ENCODE measurements at places on chromosomes 1 and 21.

DNA sequence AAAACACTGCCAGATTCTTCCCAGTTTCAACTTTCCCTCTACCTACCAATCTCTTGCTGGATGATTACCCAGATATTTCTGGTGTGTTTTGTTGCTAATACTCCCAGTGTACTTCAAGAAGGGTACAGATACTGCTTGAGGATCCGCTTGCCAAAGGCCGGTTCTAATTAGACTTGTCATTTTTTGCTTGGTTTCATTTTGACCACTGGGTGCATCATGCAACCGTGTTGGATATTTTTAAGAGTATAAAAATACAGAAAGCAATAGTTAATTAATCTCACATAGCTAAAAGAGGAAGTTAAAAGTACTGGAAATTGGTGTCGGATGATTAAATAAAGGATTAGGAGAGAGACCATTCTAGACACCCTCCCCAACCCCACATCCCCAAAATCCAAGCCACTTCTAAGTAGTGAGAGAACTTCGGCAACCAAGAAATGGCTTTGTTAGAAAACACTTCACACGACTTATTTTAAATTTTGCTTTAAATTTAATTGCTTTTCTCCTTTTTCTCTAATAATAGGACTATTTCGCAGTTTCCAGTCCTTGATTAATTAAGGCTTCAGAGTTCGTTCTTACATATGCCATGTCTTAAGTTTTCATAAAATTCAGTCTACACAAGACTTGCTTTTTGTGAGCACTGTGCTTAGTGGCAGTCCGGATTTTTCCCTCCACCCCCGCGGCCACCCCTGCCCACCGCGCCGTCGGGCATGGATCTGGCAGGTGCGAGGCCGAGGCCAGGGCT, 2.5 kb upstream of the CDKN2C start:
- no peak for DNase-seq

GRCh38 chr1:224498574-224499170, 64.1 kb upstream of the WDR26 start:
- peak; percentile 91 for DNase-seq

DNA sequence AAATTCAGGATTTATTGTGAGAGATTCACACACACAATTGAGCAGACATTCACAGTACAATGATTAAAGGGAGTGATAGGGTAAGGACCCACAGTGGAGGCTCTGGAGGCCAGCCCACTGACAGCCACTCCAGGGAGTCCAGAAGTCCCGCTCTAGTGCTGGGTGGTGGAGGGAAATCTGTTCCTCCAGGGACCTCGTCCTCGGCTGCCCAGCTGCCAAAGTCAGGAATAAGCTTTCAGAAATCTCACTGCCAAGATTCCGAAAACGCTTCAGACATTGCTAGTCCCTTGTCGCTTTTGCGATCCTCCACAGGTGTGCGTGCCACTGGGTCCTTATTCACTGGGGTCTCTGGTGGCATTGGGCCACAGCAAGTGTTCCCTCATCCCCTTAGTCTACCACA, 2.3 kb downstream of the MX1 start:
- no peak for DNase-seq

- no peak for DNase-seq
These were observed 30.3 kb upstream of the XPR1 start for GRCh38 chr1:180601512-180601911.

GRCh38 chr1:109776206-109776835, 12.6 kb upstream of the EPS8L3 start:
- DNase-seq: no peak

DNA sequence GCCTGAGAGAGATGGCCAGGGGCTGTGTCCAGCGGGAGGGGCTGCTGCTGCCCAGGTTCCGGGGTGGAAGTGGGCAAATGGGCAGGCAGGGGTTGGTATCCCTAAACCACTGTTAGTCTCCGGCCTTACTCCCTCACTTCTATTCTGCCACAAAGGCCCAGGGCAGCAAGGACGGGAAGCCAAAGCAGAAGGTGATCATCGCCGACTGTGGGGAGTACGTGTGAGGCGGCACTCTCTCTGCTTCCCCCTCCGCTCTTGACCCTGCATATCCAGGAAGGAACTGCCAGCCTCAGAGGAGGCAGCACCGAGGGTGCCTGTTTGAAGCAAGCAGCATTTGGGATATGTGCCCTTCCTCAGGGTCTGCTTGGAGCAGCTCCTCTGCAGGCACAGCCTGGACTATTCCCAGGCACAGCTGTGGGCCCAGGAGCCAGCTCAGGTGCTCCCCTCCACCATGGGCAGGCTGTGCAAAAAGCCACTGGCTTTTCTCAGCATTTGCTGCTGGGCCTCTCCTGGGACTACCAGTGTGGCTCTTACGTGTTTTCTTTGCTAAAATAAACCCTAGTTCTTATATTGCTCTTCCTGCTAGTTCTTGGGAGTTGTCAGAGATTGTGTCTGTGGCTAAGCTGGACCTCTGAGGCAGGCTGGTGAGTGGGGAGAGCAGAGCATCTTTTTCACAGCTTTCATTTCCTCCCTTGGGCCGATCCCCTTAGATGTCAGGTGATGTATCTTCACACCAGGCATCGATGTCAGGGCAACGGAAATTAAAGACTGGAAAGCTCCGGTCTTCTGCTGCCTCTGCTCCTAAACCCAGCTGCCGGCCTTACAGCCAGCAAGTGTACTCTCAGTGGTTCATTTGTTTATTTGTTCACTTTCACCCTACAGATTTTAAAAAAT, 14.7 kb downstream of the PPIE start:
- no peak for DNase-seq

All from trophoblast cell (in vitro differentiated cells and primary cell).